ELF-1 (cell line): ENCODE measurements at places on chromosomes 5 and 9.

GRCh38 chr5:74408150-74409043, 232.1 kb downstream of the ENC1 start:
- no peak for DNase-seq

GRCh38 chr9:14441976-14442651, 128.2 kb upstream of the NFIB start:
- peak; percentile 55 for DNase-seq

DNA sequence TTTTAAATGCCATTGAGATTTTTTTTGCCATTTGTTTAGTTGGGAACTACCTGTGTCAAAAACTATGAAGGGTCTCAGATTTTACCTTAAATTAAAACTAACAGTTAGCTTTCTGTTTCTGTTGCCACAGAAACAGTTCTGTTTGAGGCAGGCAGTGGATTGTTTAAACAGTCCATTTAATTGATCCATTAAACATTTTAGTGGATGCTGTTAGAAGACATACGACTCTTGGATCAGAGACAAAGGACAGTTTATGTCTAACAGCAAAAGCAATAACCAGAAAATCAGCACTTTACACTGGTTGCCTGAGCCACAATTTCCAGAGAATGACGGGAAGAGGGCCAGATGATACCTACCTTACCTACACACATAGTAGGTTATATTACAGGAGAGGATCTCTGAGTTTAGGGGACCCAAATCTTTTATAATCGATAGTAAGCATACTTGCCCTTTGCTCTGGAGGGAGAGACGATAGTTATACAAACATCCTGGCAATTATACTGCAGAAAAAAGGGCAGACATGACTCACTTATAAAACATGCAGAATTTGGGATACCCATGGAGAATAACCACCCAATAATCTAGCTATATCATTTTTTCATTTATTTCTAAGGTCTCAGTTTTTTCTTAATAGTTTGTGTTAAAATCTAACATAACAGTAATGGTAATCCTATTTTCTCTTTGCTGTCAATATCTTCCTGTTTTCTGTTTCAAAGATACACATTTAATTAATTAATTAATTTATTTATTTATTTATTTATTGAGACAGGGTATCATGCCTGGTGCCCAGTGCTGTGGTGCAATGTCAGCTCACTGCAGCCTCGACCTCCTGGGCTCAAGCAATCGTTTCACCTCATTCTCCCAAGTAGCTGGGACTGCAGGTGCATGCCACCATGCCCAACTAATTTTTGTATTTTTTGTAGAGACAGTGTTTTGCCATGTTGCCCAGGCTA, 136.7 kb upstream of the TNFAIP8 start:
- DNase-seq: no peak

- DNase-seq: peak; percentile 27
Measured at GRCh38 chr5:142686210-142686734, 382 bp upstream of the FGF1 start.

DNA sequence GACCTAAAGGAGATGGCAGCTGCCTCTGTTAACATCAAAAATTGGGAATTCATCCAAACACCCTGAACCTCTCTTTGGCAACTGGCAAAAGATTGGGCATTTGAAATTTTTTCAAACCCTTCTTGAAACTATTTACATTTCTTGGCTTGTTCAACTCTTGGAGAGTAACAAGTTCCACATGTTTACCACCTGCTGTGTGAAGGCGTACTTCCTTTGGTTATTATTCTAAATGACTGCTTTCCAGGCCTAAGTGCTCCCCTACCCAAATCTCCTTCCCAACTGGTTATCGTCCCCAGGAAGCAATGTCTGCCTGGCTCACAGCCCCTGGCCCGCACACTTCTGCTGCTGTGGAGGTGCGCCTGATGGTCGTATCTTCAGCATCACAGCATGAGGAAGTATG, 422.7 kb downstream of the DMAC1 start:
- no peak for DNase-seq

DNA sequence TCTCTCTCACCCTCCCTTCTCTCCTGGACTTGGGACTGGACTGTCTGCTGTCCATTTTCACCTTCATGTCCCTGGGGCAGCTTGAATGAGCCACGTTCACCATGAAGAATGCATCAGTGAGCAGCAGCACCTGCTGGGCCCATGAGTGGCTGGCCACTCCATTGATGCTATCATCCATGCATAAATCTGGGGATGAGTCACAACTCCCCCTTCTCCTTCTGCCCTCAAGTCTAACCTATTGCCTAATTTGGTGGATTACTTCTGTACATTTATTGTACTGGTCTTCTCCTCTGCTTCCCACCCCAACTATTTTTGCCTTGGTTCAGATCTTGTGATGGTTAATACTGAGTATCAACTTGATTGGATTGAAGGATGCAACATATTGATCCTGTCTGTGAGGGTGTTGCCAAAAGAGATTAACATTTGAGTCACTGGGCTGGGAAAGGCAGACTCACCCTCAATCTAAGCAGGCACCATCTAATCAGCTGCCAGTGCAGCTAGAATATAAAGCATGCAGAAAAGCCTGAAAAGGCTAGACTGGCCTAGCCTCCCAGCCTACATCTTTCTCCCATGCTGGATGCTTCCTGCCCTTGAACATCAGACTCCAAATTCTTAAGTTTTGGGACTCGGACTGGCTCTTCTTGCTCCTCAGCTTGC, 46.7 kb downstream of the GDNF start:
- DNase-seq: no peak

GRCh38 chr5:108418197-108418596, 36.3 kb upstream of the FBXL17 start:
- DNase-seq: no peak

DNA sequence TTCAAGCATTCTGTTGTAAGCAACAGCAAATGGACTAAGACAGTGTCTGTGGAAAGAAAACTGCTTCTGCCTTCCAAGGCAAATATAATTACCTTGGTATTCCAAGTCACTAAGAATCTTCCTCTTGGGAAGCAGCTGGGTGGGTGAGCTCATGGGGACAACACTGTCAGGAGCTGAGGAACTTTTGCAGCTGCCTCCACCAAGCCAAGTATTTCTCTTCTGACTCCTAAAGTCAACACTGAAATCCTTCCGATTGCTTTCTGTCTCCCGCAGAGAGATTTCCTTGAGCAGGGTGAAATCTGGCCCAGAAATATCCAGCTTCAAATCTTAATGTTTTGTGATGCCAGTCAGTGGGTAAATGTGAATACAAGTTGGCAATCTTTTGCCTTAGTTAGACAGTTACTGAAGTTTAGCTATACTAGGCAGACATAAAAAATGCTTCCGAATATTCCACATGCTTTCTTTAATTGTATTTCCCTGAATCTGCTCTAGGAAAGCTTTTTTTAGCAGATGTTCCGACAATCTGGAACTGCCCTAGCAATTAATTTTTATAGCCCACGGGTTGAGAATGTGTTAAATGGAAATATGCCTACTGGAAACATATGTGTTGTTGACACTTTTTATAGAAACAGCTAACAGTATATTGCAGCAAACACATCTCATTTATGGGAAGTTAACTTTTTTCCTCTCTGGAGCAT, 369.9 kb upstream of the DAB2 start:
- DNase-seq: no peak

GRCh38 chr5:93126634-93127033, 454.4 kb downstream of the NR2F1-AS1 start:
- DNase-seq: no peak

GRCh38 chr9:116282597-116282996, 129.0 kb downstream of the PAPPA start:
- DNase-seq: no peak

DNA sequence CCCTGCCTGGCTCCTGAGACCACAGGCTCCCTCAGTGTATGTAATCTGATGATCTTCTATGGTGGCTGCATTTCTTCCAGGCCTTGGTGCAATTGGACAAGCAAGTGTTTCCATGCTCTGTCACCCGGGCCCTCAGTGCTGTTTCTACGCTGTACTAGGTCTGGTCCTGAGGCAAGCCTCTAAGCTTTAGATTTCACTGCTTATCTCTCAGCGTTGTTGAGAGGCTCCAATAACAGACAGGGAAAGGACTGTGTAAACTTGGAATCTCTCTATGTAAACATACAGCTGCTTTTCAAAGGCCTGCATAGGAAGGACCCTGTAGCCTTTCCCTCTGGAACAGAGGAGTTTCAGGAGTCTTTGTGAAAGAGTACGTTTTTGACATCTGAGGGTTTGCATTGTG, 38.6 kb upstream of the NFIB start:
- peak; percentile 4 for DNase-seq

GRCh38 chr5:15373151-15373550, 126.8 kb upstream of the FBXL7 start:
- no peak for DNase-seq

- peak; percentile 87 for DNase-seq
Measured at GRCh38 chr5:76403766-76404222, 709 bp downstream of the IQGAP2 start.

- DNase-seq: no peak
Measured at GRCh38 chr9:117734523-117735314, 30.5 kb downstream of the TLR4 start.

DNA sequence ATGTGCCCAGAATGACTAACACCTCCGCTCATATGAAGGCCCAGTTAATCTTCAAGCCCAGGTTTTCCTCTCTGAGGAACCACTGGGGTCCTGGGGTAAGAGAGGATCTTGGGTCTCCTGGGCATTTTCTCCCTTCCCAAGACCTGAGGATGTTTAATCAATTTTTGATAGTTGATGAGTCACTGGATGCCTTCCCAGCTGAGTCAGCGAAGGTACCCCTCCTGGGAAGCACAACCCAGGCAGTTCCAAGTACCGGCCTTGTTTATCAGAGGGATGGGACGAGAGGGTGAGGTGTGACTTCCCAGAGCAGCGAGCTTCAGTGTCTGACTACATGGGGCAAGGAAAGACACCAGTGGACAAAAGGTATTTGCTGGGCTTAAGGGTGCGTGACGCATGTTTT, 119.6 kb upstream of the IL12B start:
- DNase-seq: peak; percentile 8

GRCh38 chr9:26657958-26658357, 234.6 kb downstream of the CAAP1 start:
- no peak for DNase-seq

- peak; percentile 47 for DNase-seq
Measured at GRCh38 chr9:114538241-114538640, 33.0 kb upstream of the WHRN start.

GRCh38 chr9:77475641-77476473, 172.3 kb downstream of the GNA14 start:
- no peak for DNase-seq

GRCh38 chr9:86402591-86402990, 48.4 kb upstream of the TUT7 start:
- no peak for DNase-seq

DNA sequence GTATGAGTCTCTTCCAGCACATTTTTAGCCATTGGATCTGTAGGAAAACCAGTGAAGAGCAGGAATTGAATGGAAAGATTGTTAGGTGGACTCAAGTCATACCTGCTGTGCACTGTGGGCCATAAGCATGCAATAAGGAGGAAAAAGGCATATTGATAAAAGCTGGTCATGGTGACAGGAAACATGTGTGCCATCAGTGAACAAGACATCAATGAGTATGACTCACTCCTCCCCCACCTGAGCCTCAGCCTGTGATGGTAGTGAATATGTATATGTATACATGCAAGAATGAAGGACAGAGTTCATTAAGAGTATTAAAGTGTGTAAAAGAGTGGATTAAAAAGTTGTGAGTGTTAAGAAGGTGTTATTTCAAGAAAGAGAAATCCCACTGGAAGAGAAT, 164.5 kb downstream of the TMEM38B start:
- no peak for DNase-seq

- no peak for DNase-seq
Measured at GRCh38 chr9:112326194-112326593, 7.2 kb downstream of the PTBP3 start.

DNA sequence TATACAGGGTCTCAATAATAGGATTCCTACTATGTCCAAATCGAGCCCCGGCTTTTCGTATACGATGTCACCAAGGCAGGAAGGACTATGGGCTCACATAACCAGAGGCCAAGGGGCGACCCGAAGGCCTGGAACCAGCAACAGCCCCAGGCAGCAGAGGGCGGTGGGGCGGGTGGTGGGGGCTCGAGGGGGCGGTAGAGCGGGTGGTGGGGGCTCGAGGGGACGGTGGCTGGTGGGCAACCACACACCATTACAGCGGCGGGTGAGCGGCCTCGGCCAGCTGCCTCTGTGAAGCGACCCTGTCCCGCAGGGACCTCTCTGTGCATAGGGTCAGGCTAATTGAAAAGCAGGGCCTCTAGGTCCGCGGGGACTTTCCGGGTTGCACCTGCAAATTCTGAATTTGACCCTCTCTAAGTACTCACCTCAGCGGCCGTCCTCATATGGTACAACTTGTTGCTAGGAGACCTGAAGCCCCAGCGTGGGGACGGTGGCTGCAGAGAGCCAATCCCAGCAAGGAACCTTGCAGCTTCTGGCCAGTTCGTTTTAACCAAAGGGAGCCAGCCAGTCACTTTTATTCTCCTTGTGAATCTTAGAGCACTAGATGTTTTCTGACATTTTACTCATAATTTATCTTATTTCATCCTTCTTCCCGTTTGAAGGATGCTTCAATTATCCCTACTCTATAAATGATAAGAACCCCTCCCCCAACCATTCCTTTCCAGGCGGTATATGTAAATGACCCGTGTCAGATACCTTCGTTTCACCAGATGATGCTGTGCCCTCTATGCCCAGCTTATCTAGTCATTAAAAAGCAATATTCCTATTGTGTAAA, at the start of gene NME5:
NME5 (minus strand) TSS at position 480 of the 832 bp plus-strand sequence. CDS start 648 bp downstream, outside the sequence.
- DNase-seq: peak; percentile 82

DNA sequence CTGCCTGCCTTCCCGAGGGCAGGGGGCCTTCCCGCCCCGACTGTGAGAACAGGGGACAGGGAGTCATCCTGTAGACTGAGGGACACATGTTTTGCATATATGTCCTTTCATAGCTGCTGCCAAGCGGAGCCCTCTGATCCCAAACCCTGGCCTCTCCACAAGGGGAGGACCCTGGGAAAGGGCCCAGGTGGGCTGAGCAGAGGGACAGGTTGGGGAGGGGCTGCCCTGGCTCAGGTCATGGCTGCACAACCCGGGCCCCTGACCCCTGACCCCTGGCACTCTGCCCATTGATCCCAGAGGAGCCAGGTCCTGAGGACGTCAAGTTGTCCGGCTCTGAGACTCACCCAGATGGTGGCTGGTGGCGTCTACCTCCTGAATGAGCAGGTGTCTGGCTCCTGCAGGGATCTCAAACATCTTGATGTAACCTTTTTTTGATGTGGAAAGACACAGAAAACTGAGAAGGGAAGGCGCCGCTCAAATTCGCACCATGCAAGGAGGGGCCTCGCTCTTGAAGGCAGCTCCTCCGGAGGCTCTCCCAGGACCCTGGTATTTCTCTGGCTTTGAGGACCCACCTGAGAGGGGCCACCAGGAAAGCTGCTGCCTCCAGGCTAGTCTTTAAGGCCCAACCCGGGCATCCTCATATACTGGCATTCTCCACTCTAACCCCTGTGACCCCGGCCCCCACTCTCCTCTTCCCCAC, 71.9 kb downstream of the ZNF354C start:
- no peak for DNase-seq
